GM19239 (cell line): ENCODE measurements at places on chromosomes 3 and 15.

- no peak for DNase-seq
Measured at GRCh38 chr3:10398341-10398740, 77.4 kb upstream of the SEC13 start.

DNA sequence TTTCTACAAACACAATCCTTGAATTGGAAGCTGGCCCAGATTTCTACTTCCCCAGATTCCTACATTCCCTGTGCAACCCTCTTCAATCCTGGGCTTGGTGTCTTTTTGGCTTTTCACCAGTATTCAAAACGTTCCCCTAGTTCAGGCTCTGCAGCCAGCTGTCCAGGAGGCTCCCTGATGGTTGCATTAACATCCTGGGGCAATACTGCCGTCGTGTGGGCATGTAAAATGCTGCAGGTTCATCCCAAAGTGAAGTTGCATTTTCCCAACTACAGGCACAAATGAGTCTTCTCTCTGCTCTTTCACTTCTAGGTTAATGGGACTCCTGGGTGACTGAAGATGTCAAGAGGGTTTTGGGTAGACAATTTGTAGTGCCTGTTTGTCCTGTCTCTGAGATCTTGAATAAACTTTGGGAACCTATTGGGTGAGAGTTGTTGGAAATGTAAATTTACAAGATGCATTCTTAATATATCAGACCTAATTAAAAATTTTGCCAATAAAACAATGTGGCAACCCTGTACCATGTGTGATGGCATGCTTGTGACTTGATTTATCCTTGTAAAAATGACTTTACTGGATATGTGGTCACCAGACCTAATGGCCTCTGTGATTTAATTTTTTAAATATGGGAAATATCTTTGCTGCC, 28.6 kb downstream of the SOX14 start:
- DNase-seq: no peak

- DNase-seq: no peak
Measured at GRCh38 chr15:89363133-89363532, 28.5 kb upstream of the POLG start.

- DNase-seq: no peak
Measured at GRCh38 chr3:174431717-174432116, 427.4 kb upstream of the NAALADL2 start.

GRCh38 chr3:138367911-138368310, 19.5 kb downstream of the MRAS start:
- no peak for DNase-seq

DNA sequence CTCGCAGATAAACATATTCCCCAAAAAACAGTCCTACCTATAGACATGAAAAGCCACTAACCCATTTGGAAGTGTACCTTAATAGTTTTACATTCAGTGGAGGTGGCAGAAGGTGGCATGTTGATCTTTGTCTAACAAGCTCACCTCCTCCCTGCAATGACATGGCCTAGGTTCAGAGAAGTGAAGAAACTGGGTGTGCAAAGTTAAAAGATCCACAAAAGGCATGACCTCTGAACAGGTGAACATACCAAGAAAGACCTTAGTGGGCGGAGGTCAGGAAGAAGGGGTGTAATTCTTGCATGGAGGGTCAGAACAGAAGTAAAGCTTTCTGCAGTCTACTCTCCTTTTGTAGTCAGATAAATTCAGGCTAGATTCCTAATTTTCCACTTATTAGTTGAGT, 822 bp downstream of the MRPL3 start:
- DNase-seq: no peak

- DNase-seq: no peak
Measured at GRCh38 chr15:63407612-63408011, 26.0 kb upstream of the CA12 start.

DNA sequence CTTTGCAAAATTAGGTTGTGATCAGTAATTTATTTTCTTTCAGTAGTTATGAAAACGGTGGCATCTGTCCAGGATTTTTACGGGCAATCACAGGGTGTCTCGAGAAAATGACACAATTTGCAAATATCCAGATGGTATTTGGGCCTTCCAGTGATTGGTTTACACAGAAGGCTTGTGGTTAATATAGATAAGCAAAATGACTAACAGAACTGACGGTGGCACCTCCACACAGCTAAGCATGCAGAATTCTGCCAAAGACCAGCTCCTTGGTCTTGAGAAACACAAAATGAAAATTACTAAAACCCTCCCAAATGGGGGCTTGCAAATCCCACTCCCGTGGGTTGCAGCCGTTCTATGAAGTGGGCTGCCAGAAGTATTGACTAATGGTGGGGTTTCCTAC, 5.5 kb downstream of the ARHGEF3 start:
- no peak for DNase-seq

- DNase-seq: no peak
Measured at GRCh38 chr15:37125143-37125542, 24.8 kb upstream of the MEIS2 start.

DNA sequence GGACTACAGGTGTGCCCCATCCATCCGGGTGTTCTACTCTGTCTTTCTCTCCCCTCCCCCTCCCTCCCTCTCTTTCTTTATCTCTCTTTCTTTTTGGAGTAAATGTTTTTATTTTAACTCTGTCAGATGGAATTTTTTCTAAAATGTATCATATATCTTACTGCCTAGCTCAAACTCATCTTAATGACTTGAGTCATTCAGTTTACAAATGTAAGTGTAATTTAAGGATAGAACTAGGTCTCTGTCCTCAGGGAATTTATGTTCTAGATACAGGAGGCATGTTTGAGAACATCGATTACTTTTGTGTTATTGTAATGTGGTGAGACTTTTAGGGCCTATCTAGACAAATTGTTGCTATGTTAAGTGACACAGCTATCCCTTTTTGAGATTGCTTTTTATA, 3.5 kb downstream of the TBC1D23 start:
- no peak for DNase-seq

GRCh38 chr3:194212161-194212844, 76.4 kb downstream of the HES1 start:
- no peak for DNase-seq

DNA sequence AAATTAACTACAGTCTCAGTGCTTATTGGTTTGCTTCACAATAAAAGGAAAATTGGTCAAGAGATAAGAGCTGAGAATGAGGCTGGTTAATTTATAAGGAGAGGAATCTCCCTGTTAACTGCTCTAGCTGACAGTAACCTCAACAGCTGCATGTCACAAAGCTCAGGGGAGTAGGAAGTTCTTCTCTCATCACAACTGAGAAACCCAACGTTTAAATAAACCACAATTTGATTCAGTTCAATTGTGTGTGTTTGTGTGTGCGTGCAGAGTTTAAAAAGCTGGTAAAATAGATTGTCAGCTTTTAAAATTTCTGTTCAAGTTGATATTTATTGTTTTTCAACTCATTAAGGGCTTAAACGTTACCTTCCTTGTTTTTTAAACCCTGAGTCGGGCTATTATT, 3.5 kb upstream of the TGFBR2 start:
- no peak for DNase-seq

- no peak for DNase-seq
Measured at GRCh38 chr3:188349351-188349901, 195.5 kb downstream of the LPP start.

DNA sequence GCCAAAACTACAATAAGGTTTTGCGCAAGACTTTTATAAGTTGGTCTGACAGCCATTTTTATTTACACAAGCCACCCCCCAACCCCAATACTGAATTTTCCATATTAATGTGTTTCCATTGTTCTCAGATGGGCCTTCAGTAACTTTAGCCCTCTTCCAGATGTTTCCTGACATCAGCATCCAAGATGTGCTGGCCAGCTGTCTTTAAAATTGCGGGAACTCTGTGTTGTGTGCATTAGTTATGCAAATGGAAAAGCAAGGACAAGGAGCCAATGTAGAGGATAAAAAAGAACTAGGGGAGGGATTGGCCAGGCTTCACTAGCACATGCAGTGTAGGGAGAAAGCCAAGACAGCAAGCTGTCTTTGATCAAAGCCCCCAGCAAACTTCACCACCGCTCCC, 45.4 kb downstream of the COMMD2 start:
- no peak for DNase-seq

- DNase-seq: no peak
Measured at GRCh38 chr3:23175341-23176083, 27.6 kb upstream of the UBE2E2 start.

GRCh38 chr3:150014782-150015181, 44.1 kb upstream of the PFN2 start:
- no peak for DNase-seq

GRCh38 chr3:194401868-194402329, 2.8 kb upstream of the GP5 start:
- DNase-seq: no peak

GRCh38 chr3:106740116-106740515, 637.1 kb upstream of the CCDC54 start:
- DNase-seq: no peak

DNA sequence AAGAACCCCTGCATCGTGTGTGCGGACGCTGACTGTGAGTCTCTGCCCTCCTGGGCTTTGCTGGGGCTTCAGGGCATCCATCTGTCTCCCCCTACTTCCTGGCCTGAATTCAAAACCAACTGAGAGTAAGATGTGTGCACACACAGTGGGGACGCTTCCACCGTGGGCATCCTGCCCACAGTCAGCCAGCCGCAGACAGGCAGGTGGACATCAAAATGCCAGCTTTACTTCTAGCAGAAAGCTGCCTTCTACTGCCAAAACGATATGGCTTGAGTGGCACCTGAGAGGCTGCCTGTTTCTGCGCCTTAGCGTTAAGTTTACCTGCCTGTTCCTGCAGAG, 18.5 kb downstream of the ALDH1A3 start:
- DNase-seq: no peak

DNA sequence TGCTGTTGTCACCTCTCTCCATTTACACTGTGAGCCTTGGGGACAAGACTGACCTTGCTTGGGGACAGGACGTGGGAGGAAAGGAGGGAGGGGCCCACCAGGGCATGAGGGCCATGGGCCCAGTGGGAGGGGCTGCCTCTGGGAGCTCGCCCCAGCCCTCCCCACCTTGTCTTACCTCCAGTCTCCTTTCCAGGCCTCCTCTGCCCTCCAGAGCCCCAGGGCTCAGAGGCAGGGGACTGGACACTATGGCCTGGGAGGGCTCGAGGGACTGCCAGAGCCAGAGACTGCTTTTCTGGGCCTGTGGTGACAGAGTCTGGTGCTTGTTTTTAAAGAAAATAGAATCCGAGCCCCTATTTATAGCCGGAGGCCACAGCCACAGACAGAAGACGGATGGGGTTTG, 10.2 kb downstream of the CSPG4 start:
- DNase-seq: no peak

DNA sequence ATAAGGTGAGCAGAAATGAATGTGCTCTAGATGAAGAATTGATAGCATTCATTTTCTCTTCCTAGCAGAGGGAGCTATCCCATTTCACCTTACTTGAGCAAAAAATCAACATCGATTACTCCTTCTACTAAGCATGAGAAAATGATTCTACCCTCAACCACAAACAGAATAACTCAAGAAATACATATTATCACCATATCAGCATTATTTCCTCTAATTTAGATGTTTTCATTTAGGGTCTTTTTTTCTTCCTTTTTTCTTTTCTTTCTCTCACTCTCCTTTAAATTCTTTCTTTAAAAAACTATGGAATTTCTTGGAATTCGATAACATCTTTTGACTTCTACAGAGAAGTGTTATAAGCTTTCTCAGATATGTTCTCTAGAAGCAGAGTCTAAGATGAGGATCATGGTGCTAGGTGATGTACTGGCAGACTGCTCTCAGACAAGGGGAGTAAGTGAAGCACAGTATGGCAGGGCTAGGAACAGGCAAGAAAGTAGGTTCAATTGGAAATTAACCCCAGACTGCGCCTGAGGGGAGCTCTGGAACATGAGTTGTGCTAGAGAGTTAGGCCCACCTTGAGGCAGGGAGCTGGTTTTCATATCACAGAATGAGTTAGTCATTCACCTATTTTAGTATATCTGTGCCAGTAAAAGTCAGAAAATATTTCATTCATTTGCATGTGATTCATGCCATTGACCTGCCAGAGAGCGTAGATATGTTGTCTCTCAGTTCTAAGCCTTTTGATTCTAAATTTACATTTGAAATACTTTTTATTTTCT, 279.2 kb upstream of the KCNH8 start:
- DNase-seq: no peak

DNA sequence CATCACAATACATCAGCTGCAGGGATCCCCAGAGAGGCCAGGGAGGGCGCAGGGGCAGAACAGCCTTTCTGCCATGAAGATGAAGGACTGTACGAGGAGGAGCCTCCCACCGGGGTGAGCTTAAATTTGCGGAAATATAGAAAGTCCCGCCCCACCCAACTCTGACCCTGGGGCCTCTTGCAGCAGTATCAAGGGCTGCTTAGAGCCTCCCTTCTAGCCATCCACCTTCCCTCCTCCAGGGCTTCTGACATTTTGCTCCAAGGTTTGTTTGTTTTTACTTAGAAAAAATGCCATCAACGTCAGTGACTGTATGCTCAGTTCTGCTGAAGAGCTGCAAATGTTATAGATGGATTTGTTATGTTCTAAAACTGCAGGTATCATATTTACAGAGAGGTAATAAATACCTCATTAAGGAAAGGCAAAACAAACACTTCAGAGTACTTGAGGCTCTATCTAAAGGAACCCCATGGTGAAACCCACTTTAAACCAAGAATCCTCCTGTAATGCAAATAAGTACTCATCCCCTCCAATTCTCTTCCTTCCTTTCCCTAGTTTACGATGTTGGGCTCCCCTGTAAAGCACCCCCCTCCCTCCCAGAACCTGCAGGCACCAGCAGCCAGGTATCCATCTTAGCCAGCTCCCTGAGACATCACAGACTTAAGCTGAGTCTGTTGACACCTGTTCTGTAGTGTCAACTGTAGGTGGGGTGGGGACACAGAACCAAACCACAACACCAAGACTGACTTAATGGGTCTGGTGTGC, 30.5 kb downstream of the RFTN1 start:
- no peak for DNase-seq

DNA sequence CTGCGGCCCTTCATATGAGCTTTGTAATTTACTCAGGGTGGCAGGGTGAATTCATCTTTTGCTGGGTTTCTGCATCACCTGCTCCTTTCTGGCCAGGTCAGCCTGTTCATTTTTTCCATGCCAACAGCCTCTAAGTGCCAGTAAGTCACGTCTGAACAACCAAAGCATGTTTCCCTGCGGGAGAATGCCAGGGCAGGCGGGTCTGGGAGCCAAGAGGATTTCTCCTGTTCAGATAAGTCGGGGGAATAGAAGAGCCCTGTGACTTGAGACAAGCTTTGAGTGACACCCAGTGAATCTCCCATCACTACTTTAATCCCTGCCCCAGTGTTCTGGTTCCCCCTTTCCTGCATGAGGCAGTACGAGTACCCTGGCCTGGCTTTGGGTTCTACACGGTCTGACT, 153.1 kb downstream of the PGPEP1L start:
- DNase-seq: no peak

DNA sequence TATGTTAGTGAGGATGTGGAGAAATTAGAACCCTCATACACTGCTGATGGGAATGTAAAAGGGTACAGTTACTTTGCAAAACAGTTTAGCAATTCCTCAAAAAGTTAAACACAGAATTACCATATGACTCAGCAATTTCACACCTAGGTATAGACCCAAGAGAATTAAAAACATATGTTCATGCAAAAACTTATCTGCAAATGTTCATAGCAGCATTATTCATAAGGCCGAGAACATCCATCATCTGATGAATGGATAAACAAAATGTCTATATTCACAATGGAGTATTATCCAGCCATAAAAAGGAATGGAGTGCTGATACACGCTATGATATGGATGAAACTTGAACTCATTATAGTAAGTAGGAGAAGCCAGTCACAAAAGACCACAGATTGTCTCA, 10.3 kb downstream of the SEC13 start:
- DNase-seq: no peak
